ENCODE measurements at places on chromosomes 2 and 18.

- DNase-seq: no peak
Observed at GRCh38 chr2:208300847-208301618, 35.0 kb downstream of the PIKFYVE start.

- peak; percentile 32 for DNase-seq
Observed at GRCh38 chr2:235504441-235505180, 10.8 kb downstream of the AGAP1 start.

DNA sequence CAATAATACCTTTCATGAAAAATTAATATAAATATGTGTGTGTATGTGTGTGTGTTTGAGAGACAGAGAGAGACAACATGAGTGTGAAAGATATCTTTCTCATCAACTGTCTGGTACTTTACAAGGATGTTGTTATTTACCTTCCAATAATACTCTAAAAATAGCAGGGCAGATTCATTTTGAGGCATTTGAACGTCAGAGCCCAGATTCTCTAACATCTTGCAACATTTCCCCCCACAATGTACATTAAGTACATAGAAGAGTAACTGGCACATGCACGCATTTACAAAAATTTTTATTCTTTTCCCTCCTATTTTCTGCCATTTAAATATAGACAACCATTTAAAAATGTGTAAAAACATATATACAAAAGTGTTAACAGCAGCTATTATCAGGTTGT lies 100.9 kb downstream of the PID1 start:
- no peak for DNase-seq

GRCh38 chr18:57624988-57625387 lies 3.4 kb upstream of the NARS1 start:
- no peak for DNase-seq

DNA sequence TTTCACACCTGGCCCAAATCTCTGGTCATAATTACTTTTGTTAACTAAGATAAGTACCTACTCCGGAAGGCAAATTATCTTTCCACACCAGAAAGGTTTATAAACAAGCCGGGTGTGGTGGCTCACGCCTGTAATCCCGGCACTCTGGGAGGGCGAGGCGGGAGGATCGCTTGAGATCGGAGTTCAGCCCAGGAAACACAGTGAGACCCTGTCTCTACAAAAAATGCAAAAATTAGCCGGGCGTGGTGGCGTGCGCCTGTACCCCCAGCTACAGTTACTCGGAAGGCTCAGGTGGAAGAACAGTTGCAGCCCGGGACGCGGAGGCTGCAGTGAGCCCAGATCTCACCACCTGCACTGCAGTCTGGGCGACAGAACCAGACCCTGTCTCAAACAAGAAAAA lies 2.1 kb downstream of the PUM2 start:
- DNase-seq: no peak

DNA sequence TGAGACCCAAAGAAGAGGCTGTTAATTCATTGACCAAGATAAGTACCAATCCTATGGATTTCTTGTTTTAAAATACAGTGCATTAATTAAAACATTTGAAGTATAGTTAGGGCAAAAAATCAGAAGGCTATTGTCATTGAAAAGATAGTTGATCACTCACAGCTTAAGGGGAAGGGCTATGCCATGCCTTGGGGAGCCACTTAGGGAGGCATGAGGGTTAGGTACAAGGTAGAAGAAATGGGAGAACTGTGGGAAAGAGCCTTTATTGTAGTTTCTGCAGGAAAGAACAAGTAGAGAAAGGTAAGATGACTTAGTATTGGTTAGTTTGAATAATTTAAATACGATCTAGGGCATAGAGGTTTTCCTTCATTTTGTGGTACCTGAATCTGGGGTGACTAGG lies 1285.5 kb upstream of the TMEFF2 start:
- no peak for DNase-seq

DNA sequence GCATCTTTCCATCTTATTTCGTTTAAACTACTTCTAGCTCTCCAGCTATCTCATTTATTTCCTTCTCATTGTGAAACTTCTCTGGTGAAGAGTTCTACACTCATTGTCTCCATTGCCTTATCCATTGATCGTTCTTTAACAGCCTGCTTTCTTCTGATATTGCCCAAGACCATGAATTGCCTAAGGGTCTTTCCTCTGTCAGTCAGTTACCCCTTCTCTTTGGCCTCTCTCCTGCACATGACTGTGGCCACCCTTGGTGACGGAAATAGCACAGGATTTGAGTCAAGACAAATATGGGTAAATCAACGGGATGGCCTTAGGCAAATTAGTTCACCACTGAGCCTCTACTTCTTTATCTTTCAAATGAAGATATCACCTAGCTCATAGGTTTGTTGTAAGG lies 26.6 kb downstream of the NHEJ1 start:
- DNase-seq: no peak

- peak; percentile 59 for DNase-seq
Observed at GRCh38 chr2:20381457-20381856, 30.8 kb upstream of the PUM2 start.

DNA sequence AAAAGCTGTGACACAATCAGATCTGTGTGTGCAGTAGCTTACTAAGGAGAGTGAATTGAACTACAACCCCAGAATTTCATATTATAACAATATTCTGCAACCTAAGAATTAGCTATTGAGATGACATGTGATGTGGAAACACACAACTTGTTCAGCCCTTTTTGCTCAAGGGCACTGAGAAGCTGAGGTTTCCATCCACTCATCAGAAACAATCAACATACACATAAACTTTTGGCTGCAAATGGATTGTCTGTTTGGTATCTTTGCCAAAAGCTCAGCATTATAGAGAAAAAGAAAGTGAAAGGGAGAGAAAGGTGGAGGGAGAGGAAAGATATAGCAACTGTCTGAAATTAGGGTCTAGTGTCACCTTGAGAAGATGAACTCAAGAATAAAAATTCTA lies 117.2 kb upstream of the KLF7 start:
- DNase-seq: no peak

- no peak for DNase-seq
Observed at GRCh38 chr2:21361384-21361783, 237.6 kb downstream of the TDRD15 start.

- DNase-seq: no peak
Observed at GRCh38 chr2:557635-558301, 119.4 kb downstream of the TMEM18 start.

DNA sequence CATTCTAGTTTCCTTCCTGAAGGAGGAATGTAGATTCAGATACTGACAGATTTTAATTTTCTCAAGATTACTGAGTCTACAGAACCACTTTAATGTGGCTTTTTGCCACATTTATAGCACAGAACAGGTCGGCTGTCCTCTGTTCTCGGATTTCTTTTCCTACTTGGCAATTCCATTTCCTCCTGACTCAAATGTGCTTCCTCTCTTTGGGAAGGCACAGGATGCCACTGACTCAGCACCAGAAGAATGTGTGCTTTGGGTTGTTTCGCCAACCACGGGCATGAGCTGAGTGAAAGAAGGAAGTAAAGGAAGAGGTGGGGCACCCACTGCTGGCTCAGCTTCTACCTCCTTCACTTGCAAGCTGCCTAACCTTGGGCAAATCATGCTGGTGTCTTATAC lies 970.6 kb upstream of the ACVR2A start:
- DNase-seq: no peak

GRCh38 chr2:189566046-189566445 lies 14.5 kb downstream of the SLC40A1 start:
- no peak for DNase-seq

DNA sequence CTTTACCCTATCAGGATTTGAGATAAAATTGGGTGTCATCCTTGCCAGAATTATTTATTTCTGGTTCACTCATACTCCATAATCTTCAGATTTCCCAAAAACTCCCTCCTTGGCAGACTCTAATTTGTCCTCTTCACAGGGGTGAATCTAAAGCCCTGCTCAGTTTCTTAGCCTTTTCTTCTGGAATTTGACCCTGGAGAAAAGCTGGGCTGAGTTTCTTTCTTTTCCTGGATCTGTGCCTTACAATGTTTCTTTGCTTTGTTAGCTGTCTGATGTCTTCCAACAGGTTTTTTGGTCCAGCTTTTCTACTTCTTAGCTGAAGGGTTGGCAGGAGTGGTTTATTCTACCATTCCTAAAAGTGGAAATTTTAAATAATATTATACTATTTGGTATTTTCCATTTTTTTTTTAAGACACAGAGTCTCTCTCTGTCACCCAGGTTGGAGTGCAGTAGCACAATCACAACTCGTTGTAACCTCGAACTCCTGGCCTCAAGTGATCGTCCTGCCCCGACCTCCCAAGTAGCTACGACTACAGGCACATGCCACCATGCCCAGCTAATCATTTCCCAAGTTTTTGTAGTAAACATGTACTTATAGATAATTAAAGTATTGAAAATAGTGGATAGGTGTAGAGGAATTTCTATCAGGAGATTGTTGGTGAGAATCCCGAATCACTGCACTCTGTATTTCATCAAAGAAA lies 138.4 kb upstream of the TWIST2 start:
- DNase-seq: no peak

GRCh38 chr2:240930631-240931318 lies 24.6 kb downstream of the CROCC2 start:
- no peak for DNase-seq

DNA sequence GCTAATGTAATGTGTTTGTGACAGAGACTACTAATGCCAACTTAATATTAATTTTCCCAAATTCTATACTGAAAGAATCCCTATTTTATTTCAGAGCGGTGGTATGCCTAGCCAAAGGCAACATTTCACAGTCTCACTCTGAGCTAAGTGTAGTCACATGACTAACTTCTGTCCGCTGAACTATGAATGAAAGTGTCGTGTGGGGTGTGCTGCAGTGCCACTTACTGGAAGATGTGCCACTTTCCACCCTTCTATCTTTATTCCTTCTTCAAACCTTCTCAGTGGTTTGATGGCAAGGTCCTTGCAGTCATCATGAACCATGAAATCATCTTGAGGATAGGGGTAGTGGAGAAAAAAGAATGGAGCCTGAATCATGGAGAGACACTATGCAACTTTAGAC lies 47.3 kb upstream of the C1D start:
- no peak for DNase-seq

GRCh38 chr2:11356764-11357163 lies 12.3 kb upstream of the ROCK2 start:
- no peak for DNase-seq

GRCh38 chr2:12884713-12885282 lies 168.1 kb downstream of the TRIB2 start:
- DNase-seq: no peak

DNA sequence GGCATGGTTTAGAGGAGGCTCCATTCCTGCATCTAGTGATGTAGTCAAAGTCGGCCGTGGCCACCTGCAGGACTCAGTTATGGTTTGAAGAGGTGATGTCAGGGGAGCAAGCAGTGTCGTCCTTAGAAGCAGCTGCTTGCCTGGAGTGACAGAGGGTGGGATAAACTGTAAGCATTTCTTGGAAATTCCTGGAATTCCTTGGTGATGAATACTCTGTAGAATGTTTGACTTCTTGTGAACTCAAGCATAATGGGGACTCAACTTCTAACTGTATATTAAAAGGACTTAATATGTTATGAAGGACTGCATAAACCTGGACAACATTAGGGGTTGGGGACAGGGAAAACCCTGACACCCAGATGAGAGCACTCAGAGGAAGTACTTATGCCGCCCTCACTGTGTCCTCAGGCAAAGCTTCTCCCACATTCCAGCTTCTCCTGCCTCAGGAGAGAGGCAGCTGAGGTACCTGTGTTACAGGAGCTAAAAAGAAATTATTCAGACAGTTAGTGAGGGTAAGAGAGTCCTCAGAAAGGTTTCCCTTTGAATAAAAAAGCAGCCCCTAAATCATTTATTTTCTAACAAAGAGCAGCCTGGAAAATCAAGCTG lies 459.9 kb upstream of the CELF4 start:
- DNase-seq: no peak

DNA sequence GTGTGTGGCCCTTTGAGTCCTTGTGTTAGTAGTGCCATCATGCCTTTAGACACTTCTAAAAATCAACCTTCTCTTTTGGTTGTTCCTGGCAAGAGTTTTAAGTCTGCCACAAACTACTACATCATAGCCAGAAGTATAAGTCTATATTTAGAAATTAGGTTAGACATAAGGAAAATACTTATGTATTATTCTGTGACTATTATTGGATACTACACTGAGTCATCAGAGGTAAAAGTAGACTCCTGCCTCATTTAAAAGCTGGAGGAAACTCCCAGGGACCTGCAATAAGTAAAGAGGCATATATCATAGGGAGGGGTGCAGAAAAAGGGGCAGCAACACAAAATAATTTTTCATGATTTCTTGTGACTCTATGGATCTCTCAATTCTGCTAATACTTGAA lies 99.4 kb upstream of the OSR1 start:
- no peak for DNase-seq

GRCh38 chr2:110983133-110983532 lies 137.6 kb upstream of the BCL2L11 start:
- no peak for DNase-seq

- DNase-seq: no peak
Observed at GRCh38 chr18:25737710-25738311, 352.6 kb downstream of the SS18 start.

- no peak for DNase-seq
Observed at GRCh38 chr2:43178602-43179542, 47.5 kb downstream of the ZFP36L2 start.

DNA sequence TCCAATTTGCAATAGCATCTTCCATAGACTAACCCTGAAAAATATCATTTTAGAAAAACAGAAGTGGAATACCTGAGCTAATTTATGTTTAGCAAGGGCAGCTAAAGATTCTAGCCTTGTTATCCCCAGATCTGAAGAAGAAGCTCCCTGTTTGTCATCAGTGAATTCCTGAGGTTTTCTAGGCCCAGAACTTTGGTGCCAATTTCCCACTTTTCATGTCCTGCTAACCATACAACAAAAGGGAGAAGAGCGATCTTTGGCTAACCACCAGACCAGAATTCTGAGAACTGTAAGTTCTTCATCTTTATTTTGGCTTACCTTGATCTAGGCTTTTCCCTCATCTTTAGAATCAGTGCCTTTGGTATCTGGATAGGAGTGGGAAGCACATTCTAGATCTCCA lies 51.3 kb upstream of the RASGRP3 start:
- no peak for DNase-seq

- DNase-seq: no peak
Observed at GRCh38 chr2:178827739-178828485, 20.7 kb upstream of the TTN start.

- no peak for DNase-seq
Observed at GRCh38 chr2:226185616-226186211, 613.9 kb downstream of the IRS1 start.

DNA sequence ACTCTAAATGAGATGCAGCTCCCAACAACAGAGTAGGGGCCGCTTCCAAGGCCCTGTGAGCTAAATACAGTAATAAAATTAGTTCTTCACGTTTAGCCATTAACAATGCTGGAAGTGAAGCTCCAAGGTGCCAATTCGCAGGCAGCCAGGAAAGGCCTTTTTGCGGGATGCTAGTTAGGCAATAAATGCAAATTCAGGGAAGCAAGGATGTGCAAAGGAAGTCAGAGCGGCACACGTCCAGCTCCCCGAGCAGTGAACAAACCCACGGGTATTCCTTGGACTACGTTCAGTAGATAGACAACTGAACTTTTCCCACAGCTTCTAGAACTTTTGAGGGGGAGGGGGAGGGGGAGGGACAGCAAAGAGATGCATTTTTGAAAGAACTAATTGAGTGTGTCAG lies 6.9 kb downstream of the ZNF516 start:
- no peak for DNase-seq
